CD4-positive, alpha-beta T cell treated with Interleukin-2 at 100 ng/mL for 4 hours (primary cell): ENCODE measurements at places on chromosomes 4 and X.

DNA sequence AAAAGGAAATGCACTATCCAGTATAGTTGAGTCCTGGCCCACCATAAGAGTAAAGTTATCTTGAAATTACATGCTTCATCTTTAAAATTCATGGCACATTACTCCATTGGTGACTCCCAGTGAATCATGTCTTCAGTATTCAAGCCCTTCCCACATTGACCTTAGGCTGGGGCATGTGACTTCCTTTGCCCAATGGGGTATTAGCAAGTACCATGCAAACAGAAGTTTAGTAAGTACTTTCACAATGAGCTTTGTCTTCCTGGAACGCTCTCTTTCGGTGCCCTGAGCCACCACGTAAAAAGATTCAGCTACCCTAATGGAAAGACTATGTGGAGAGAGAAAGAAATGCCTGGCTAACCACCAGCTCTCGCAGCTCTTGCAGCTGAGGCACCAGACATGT lies 235.4 kb downstream of the HNRNPD start:
- no peak for DNase-seq

- DNase-seq = no peak
Observed at GRCh38 chr4:14562901-14563300, 439.4 kb upstream of the CPEB2 start.

DNA sequence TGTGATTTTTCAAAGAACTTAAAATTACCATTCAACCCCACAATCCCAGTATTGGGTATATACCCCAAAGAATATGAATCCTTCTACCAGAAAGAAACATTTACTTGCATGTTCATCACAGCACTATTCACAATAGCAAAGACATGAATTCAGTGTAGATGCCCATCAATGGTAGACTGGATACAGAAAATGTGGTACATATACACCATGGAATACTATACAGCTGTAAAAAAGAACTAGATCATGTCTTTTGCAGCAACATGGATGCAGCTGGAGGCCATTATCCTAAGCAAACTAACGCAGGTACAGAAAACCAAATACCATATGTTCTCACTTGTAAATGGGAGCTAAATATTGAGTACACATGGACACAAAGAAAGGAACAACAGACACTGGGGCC lies 34.1 kb upstream of the TMPRSS11F start:
- DNase-seq = no peak

DNA sequence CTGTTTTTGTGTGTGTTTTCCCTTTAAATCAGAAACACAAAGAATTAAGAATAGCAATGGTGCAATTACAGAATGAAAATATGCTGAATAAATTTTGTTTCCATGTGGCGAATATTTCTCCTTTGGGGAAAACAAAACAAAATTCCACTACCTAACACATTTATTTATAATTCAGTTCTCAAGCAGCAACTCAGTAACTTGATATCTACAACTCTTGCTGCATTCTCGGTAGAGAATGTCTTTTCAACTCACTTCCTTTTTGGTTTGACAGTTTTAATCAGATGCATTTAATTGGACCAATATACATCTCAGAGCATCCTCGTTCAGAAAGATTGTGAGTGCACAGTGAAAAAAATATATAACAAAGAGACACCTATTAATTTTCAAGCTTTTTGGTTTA lies 30.8 kb downstream of the ZNF827 start:
- no peak for DNase-seq

GRCh38 chrX:120625371-120625770 lies 4.5 kb downstream of the C1GALT1C1 start:
- no peak for DNase-seq

- no peak for DNase-seq
Observed at GRCh38 chr4:39763714-39764572, 66.0 kb downstream of the UBE2K start.
